ENCODE measurements at places on chromosomes 12 and 14.

DNA sequence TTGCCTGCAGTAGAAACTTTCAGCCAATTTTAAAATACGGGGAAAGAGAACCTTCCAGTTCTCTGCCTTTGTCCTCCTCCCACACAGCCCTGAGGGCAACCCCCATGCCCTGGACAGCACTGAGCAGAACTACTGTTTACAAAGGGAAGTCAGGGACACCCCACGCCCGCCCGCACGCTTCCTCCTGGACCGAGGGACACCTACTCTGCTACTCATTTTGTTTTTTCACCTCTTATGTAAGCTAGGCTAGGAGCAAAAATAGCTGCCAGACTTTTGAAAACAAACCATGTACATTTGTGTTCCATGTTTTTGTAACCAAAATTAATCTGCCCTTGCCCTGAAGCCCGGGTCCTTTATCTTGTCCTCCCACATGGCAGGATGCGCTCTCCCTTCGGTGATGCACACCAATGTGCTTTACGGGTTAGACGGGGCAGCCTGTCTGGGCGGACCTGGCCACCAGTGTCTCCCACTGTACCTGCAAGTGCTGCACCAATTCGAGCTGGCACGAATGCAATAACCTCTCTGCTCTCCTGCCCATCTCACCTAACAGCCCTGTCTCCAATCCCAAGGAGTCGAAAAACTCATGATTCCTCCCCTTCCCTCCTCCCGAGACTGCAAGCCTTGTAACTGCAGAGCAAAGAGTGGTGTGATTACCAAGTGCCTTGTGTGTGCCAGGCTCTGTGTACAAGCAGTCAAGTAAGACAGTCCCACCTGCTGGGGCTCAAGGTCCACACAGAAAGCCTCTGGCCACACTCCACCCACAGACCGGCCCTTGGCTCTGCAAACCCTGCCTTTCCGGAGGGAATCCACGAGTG, 85.2 kb downstream of the CCDC88C start:
- no peak for DNase-seq

DNA sequence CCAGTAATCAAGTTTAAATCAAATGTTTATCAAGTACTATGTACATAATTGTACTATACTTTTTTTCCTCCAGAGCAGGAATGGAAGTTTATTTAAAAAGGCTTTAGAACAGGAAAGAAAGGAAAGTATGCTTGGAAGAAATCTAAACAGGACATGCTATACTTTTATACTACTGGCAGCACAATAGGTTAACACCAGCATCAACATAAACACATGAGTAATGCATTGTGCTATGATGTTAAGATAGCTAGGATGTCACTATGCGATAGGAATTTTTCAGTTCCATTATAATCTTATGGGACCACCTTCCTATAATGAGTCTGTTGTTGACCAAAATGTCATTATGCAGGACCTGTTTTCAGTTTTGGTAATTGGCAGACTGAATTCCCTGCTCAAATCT, 41.5 kb upstream of the ANKS1B start:
- no peak for DNase-seq

GRCh38 chr12:91577586-91578539, 395.2 kb upstream of the DCN start:
- DNase-seq: peak; percentile 4

DNA sequence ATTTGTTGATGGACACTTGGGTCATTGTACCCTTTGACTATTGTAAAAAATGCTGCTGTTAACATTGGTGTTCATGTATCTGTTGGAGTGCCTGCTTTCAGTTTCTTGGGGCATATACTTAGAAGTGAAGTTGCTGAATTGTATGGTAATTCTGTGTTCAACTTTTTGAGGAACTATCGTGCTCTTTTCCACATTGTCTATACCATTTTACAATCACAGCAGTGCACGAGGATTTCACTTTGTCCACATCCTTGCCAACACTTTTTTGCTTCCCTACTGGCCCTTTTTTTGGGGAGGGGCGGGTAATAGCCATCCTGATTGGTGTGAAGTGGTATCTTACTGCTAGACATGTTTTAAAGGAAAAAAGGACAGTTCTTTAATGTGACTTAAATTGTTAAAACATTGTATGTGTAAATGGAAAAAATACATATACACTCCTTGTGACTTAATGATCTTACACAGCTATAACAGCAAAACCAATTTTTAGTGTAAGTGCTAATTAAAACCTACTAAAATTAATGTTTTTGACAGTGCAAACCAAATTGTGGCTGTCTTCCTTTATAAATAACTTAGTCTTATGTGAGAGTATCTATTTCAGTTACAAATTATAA, 52.7 kb downstream of the WNK1 start:
- DNase-seq: no peak

- DNase-seq: no peak
Measured at GRCh38 chr12:105240228-105240627, 4.3 kb upstream of the APPL2 start.

DNA sequence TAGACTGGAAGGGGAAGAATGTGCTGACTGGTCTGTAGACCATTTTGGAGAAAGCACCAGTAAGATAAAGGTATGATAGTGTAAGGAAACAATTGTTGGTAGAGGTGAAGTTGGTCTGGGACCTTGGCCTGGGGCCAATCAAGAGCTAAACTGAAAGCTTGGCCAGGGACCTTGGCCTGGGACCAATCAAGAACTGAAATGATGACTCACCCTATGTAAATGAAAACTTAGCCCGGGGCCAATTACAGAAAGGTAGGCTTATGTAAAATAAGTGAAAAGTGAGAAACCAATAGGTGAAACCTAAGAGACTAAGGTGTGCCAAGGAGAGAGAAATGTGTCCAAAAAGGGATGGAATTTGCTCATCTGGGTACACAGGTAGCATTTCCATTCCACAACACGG, 776.0 kb downstream of the C12orf50 start:
- DNase-seq: no peak

- no peak for DNase-seq
Measured at GRCh38 chr14:58713677-58714076, 75.9 kb downstream of the DACT1 start.

DNA sequence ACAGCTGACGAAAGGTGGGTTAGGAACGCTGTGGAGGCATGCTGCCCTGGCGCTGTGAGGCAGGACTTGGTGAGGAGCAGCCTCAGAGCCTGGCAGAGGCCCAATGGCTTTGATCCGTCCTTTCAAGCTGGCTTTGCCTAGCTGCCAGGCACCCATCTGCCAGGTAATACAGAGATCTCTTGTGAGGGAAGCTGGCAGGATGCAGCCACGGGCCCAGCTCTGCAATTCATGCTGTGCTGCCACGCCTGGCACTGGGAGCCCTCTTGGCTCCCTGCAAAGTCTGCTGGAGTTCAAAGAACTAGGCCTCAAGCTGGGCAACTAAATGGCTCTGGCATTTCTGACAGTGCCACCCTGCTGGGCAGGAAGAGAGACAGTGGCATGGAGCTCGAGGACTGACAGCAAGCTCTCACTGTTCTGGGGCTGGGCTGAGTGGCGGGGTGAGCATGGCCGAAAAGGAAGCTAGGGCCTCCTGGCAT, 18.7 kb downstream of the IQSEC3 start:
- no peak for DNase-seq

DNA sequence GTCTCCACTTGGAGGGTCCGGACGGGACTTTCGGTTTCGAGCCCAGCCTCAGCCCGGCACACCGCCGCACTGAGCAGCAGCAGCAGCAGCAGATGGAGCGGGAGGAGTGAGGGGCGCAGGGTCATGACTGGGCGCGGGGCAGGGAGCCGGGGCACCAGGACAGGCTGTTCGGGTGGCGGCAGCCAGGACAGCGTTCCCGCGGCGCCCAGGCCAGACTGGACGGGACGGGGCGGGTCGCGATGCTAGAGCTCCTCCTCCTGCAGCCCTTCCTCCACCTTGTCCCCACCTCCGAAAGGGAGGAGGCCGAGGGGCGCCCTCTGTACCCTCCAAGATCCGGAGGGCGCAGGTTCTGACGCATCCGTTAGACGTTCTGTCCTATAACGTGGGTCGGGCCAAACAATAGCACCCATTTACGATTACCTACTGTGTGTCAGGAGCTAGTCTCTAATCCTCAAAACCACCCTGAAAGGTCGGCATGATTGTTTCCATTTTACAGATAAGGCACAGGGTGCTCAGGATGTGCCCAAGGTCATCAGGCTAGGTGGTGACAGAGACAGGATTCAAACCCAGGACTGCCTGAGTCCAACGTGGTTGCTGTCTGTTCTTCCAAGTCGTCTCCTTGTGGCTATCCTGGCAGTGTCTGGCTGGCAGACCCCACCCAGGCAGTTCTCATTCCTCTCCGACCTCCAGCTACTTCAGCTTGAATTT, at the start of gene FKBP11:
FKBP11 (minus strand) TSS at position 189 of the 708 bp plus-strand sequence; CDS start at position 125, 64 bp downstream.
- DNase-seq: no peak

GRCh38 chr12:27785882-27786570, 6.0 kb upstream of the MANSC4 start:
- no peak for DNase-seq

- no peak for DNase-seq
Measured at GRCh38 chr14:73472185-73473114, 14.1 kb upstream of the NUMB start.

- DNase-seq: no peak
Measured at GRCh38 chr14:90796329-90796728, 19.9 kb downstream of the TTC7B start.

DNA sequence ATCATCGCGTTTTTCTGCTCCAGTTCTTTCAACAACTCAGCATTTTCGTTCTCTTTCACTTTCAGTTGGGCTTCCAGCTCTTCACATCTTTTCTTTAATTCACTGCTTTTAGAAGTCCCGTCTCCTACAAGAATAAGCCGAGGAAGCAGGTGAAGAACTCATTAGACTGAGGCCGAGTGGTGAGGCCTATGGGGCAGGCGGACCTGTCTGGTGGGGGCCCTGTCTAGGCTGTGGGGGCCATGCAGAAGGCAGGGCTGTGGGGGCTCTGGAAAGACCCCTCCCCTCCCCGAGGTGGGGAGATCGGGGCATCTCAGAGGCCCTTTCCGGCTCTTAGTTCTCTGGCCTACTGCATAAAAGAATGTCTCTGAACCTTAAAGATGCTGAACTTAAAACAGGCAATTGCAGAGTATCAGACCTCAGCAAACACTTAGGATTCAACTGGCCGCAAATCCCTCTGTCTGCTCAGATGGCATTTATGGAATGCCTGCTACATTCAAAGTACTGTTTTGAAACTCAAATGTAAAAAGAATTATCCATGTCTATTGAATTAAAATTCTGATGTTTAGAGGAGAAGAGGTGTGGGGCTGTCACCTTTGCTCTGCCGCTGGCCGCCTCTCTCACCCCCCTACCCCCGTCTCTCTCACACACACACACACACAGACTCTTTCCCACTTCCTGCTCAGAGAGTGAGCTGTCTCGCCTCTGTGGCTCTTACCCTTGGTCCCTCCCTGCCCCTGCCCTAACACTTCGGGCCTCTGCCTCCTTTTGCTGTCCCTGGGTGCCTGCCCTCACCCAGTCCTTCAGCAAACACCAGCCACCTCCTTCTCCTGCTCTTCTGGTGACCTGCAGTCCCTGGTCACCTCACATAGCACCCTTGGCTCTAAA, 34.7 kb downstream of the CCDC92 start:
- no peak for DNase-seq

GRCh38 chr14:32576977-32577376, 247.9 kb downstream of the AKAP6 start:
- DNase-seq: no peak

GRCh38 chr14:26286913-26287205, 311.0 kb downstream of the NOVA1 start:
- DNase-seq: no peak

GRCh38 chr14:49479432-49479831, 106.7 kb downstream of the RPS29 start:
- no peak for DNase-seq

DNA sequence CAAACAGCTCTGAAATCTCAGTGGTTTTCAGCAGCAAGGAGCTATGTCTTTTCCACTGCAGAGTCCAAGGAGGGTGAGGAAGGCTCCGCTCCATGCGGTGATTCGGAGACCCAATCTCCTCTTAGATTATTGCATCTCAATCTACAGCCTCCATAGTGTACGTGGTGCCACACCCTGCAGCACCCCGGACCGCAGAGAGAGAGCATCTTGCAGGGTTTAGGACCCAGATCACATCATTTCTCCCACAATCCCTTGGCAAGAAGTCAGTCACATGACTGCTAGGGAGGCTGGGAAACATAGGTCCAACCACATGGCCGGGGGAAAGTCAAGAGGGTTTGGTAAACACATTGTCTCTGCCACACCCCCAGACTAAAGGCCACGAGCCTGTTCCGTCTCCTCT, 209.4 kb upstream of the TMEM132C start:
- DNase-seq: no peak

- DNase-seq: no peak
Measured at GRCh38 chr12:5898874-5899273, 46.2 kb downstream of the ANO2 start.

DNA sequence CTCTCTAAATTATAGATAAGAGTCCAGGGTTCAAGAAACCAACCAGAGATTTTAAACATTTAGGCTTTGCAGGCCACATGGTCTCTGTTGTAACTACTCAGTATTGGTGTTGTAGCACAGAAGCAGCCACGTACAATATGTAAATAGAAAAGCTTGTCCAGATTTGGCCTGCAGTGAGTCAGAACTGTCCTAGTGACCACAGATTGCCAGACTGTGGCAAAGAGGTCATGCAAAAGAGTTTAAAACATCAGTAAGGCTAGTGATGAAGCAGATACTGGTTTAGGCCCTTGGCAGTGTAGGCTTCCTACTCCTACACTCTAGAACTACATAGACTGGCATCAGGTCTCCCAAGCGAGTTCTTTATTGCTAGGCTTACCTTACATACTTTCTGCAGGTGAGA, 117.6 kb upstream of the GARIN6 start:
- DNase-seq: no peak

- no peak for DNase-seq
Measured at GRCh38 chr12:92911339-92911738, 17.8 kb downstream of the EEA1 start.

- DNase-seq: no peak
Measured at GRCh38 chr14:76782885-76783566, 21.8 kb downstream of the VASH1 start.

- DNase-seq: no peak
Measured at GRCh38 chr12:12305568-12306300, 38.9 kb upstream of the LRP6 start.

GRCh38 chr12:50104417-50105366, 884 bp downstream of the GPD1 start:
- DNase-seq: no peak

GRCh38 chr12:111093428-111094142, 173.2 kb upstream of the MYL2 start:
- no peak for DNase-seq

DNA sequence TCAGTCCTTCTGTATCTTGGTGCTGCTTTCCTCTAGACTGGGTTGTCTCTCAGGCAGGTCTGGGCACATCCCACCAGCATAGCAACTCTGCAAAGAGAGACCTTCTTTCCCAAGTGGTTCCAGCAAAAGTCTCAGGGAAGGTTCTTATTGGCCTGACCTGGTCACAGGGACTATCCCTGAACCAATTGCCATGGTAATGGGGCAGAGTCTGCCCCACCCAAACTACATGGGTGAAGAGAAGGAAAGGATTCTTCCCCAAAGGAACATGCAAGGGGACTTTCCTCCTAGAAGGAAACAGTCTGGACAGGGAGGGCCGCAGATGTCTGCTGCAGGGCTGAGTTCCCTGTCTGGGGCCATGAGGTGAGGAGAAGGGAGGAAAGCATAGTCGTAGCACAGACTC, 122.2 kb upstream of the NCOR2 start:
- no peak for DNase-seq

- no peak for DNase-seq
Measured at GRCh38 chr12:130356222-130356621, 18.5 kb downstream of the PIWIL1 start.

GRCh38 chr14:61042220-61042619, 61.2 kb downstream of the SLC38A6 start:
- no peak for DNase-seq

- no peak for DNase-seq
Measured at GRCh38 chr14:104637546-104638003, 33.0 kb upstream of the TMEM179 start.

- no peak for DNase-seq
Measured at GRCh38 chr12:8916154-8916553, 1.8 kb downstream of the PHC1 start.
